ENCODE measurements at places on chromosomes 16 and 17. TPM values are rescaled to one million over a fixed set of nuclear protein-coding genes. Genes with fewer than 3 reads are reported as not detected.

GRCh38 chr17:30395398-30396022, 16.8 kb downstream of the CPD start:
- no peak for DNase-seq
- no peak overlapping the region for H3K27ac ChIP-seq

GRCh38 chr17:7336240-7337175, at the start of gene ACAP1:
ACAP1 (plus strand) TSS chr17:7336529; CDS start chr17:7336735, 206 bp downstream.
- no peaks in the 10 kb centered on the region for H3K27me3 ChIP-seq
- no peak for DNase-seq
- H3K27ac ChIP-seq, result peak within 1 kb of the TSS; percentile 99
- H3K4me3 ChIP-seq, result peak within 1 kb of the TSS; percentile 96
- H3K36me3 ChIP-seq, result no peaks in the 10 kb centered on the region

- H3K36me3 ChIP-seq, result no peaks in the 10 kb centered on the region
- no peaks in the 10 kb centered on the region for H3K27me3 ChIP-seq
- no peak for DNase-seq
Observed at GRCh38 chr17:76797241-76797840, 59.4 kb downstream of the MFSD11 start.

DNA sequence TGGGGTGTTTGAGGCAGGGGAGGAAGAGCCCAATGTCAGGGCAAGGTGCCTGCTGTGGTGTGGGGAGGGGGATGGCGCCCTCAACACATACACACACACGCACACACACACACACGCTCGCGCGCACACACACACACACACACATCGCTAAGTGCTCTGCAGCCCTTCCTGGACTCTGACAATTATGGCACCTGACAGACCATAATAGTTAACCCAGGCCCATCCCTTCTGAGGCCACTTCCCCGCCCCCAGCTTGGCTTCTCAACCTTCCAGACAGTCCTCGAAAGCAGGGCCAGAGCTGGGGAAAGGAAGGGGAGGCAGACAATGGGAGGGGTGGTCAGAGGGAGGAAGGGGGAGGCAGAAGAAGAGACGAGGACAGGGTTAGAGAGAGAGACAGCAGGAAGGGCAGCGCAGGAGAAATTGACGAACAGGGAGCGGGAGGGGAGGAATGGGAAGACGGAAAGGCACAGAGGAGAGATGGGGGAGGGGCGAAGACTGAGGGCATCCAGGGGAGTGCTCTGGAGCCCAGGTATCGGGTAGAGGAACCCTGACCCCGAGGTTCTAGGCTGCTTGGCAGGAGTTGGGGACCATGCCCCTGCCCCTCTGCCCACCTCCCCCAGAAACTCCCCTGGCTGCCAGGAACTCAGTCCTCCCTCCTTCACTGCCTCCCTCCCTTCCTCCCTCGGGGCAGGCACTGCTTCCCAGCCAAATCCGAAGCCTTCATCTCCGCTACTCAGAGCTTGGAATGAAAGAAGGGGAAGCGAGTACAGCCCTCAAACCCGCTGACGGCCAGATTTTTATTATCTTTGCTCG, 4.0 kb downstream of the SRCIN1 start:
- DNase-seq, result no peak
- H3K36me3 ChIP-seq, result no peaks in the 10 kb centered on the region
- no peak overlapping the region for H3K27ac ChIP-seq
- no peak overlapping the region for H3K4me3 ChIP-seq
- peaks cover 16% of the 10 kb centered on the region for H3K4me1 ChIP-seq
- H3K27me3 ChIP-seq, result peaks cover 8% of the 10 kb centered on the region

- peaks cover 11% of the 10 kb centered on the region for H3K36me3 ChIP-seq
- H3K27me3 ChIP-seq, result no peaks in the 10 kb centered on the region
- H3K27ac ChIP-seq, result no peak overlapping the region
- no peak for DNase-seq
Observed at GRCh38 chr17:60514500-60514899, 11.5 kb downstream of the APPBP2 start.

DNA sequence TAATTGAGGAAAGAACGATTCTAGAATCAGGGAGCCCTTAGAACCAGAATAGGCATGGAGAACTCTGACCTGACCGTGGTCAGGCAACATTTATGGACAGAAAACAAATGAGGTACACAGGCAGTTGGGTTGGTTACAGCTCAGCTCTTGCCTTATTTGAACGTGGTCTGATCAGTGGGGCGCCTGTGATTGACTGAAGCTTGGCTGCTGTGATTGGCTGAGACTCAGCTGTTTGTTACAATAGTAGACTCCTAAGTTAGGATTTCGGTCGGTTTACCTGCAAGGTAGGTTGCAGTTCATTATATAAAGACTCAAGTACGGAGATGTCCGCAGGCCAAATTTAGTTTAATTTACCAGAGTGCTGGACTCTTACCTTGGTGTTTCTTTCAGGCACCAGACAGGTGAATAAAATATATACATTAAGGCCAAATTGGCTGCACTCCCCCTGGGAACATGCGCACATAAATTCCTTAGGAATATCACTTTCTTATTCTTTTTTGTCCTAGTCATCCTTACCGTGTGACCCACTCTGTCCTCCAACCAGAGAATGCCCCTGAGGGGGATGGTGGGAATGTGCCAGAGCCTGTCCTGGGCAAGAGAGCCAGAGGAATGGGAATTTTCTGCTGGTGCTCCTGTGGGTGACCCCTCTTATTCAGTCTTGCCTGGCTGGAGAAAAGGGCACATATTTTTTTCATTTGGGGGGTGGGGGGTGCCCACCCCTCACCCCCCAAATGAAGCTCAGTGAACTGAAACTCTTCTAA, 7.5 kb upstream of the CSNK2A2 start:
- no peaks in the 10 kb centered on the region for H3K4me1 ChIP-seq
- no peaks in the 10 kb centered on the region for H3K36me3 ChIP-seq
- H3K27ac ChIP-seq, result no peak overlapping the region
- H3K4me3 ChIP-seq, result no peak overlapping the region
- no peak for DNase-seq

GRCh38 chr17:49603238-49603637, 27.6 kb downstream of the NXPH3 start:
- no peaks in the 10 kb centered on the region for H3K27me3 ChIP-seq
- no peak overlapping the region for H3K4me3 ChIP-seq
- H3K4me1 ChIP-seq, result no peaks in the 10 kb centered on the region
- no peak for DNase-seq

DNA sequence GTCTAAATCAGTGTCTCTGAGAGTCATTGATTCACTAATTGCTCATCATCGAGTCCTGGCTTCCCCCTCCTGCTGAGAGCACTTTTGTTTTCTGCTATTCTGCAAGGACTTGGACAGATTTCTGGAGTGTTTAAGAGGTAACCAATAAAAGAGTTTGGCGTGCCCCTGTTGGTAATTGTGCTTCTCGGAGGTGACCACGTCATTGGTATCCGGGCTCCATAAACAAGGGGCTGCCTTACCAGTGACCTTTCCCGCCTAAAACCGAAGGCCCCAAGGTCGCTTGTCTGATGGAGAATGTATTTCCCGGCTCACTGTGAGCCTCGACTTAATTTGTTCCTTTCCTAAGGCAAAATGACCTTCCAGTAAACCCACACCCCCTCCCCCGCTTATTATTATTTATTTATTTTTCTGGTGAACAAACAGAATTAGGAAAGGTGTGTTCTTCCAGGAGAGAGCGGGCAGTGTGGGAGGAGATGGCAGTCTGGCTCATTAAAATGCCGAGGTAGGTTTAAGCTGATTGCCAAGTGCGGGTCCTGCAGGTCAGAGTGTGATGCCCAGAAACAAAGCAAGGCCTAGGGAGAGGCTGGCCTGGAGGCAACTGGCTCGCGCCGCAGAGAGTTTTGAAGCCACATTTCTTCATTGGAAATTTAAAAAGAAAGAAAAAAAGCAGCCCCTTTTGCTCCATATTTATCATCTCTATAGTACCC, 30.2 kb downstream of the MSI2 start:
- no peak overlapping the region for H3K27ac ChIP-seq
- H3K27me3 ChIP-seq, result no peaks in the 10 kb centered on the region
- H3K4me3 ChIP-seq, result no peak overlapping the region
- H3K36me3 ChIP-seq, result peaks cover 10% of the 10 kb centered on the region

GRCh38 chr16:89563639-89564392, 3.3 kb downstream of the RPL13 start:
- H3K4me1 ChIP-seq, result peaks cover 25% of the 10 kb centered on the region
- no peaks in the 10 kb centered on the region for H3K27me3 ChIP-seq
- DNase-seq, result no peak
- peak overlapping the region; percentile 89 for H3K4me3 ChIP-seq
- no peak overlapping the region for H3K27ac ChIP-seq

DNA sequence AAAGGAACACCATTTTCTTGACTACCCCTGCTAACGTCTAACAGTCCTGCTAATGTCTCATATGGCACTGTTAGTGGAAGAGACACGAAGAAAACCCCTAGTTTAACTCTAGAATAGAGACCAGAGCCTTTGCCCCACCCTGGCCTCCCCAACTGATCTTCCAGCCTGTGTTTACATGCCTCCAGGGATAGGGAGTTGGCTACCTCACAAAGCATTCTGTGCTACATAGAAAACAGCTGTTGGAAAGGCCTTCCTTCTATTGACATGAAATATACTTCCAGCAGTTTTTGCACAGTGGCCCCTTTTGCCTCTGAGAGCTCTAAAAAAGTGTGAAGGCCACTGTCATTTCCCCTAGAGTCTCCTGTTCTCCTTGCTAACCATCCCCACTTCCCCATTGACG, 73.1 kb downstream of the ASIC2 start:
- H3K4me1 ChIP-seq, result no peaks in the 10 kb centered on the region
- no peak overlapping the region for H3K4me3 ChIP-seq
- H3K36me3 ChIP-seq, result no peaks in the 10 kb centered on the region
- DNase-seq, result no peak

BCO1 gene
- not detected for total RNA-seq

DCTN5 gene
- 86.6 TPM for total RNA-seq

FAAP100 gene
- total RNA-seq, result 46.2 TPM

PRAC2 gene
- total RNA-seq, result not detected

Measured in GM12878 (cell line).